ENCODE measurements at places on chromosomes 3 and 15.

GRCh38 chr3:111810909-111811308 lies 48.2 kb upstream of the PHLDB2 start:
- DNase-seq = no peak

- peak; percentile 50 for DNase-seq
Observed at GRCh38 chr3:165852191-165852590, 15.0 kb upstream of the BCHE start.

DNA sequence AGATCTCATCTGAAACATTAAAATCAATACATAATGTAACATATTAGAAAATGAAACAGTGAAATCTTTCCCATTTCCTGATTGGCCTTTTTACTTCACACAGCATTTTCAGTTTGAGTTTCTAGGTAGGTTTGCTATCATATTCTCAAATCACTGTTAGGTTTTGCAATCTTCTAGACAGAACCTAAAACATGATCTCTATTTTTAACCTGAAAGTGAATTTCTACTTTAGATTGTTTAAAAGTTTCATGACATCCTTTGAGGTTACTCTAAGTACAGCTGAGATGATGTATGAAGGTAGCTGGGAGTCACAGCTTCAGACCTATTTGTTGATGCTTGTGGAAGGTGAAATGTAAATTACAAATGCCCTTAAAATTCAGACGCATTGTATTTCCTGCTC lies 118.4 kb upstream of the GPR149 start:
- no peak for DNase-seq

GRCh38 chr3:192194085-192194484 lies 533.3 kb downstream of the FGF12 start:
- no peak for DNase-seq

GRCh38 chr3:44477312-44478030 lies at the start of gene ZNF445:
Gene ZNF445, minus strand, starts transcription at chr3:44477670. Its CDS starts 22,121 bp downstream, at chr3:44455549.
- DNase-seq = peak; percentile 88

- no peak for DNase-seq
Observed at GRCh38 chr15:66783725-66784124, 81.7 kb downstream of the SMAD6 start.

- DNase-seq = no peak
Observed at GRCh38 chr15:84606653-84607120, 5.9 kb downstream of the ZSCAN2 start.

DNA sequence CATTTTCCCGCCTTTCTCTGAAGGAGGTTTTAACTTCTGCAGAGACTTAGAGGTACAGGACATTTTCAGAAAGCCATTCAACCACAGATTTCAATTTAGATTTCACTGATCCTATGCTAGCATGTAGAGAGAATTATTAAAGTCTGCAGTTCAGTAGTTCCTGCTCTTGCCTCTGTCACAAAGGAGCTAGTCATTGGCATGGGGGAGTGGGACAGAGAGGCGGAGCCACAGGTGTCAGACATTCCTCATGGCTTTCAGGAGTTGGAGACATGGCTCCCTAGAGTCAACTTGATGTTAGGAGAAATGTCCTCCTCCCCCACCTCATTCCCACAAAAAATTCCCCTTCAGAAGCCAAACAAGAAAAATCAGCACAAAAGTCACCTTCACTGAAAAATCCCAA lies 66.0 kb upstream of the SIAH2 start:
- DNase-seq = no peak

- DNase-seq = no peak
Observed at GRCh38 chr15:39939487-39940452, 5.9 kb downstream of the EIF2AK4 start.

GRCh38 chr3:126845920-126846715 lies 136.8 kb upstream of the PLXNA1 start:
- DNase-seq = no peak

DNA sequence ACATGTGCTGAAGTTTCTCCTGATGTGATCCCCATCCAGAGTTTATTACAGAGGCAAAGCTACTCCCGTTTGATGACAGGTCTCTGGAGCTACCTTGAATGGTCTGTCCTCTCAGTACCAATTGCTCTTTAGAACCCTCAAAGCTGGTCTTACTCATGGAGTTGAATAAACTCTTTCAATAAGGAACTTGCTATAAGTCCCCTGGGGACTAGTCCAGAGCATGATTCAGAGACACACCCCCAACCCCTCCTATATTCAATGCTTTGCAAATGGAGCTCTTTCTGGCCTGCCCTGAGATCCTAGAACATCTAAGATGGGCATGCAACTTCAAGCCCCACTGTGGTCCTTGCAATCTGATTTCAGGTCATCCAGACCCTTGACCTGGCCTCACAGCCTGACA lies 23.9 kb upstream of the TPM1 start:
- DNase-seq = no peak

Measured in T47D (cell line).